AG09309 (cell line): ENCODE measurements at places on chromosomes 6 and 20.

DNA sequence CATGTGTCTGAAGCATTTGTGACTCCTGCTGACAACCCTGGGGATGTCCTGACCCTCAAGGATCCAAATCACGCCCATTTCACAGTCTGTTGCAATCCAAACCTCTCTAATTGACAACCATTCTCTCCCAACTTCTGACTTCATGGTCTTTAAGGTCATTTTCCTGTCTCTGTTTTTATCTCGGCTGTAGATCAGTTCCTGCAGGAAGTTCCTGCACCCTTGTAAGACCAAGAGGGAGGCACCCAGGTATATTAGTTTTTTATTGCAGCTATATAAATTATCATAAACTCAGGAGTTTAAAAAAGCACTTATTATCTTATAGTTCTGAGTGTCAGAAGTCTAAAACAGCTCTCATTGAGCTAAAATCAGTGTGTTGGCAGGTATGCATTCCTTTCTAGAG is 166.8 kb downstream of the BTBD3 start:
- no peak for DNase-seq

DNA sequence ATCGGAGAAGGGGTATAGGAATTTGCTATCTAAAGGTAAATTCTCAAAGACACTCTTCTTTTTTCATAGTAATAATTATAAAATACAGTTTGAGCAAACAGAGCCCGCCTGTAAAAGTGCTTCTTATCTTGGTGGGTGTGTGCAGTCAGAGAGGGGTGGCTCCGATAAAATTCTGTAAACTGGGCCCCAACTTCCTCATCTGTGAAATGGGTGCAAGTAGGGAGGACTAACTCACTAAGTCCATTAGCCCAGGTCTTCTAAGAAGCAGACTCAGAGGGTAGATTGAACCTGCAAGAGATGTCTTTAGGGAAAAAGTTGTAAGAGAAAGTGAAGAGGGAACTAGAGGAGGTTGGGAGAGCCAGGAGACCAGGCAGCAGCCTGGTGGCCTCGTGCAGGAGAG is 245.8 kb upstream of the RREB1 start:
- DNase-seq: no peak

DNA sequence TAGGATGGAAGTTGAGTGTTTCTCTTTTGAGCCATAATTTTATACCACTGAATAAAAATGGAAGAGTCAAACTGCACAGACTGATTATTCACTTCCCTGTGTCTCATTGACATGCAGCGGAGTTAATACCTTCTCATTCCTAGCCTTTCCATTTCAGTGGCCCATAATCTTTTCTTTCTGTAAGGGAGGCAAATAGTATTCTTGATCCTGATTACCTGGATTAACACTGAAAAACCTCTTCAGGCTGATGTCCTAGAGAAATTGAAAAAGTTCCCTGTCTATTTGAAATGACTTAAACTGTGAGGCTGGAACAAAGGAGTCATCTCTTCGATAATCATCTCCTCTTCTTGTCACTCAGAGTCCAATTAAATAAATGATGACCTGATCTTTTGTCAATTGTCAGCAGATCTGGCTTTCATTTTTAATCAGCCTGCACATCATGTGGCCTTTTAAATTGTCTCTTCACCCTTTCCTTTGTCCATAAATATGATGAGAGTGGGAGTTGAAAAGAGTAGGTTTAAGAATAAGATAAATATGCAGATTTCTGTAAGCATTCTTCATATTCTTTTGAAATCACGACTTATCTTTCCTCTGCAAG is 713.0 kb downstream of the EPM2A start:
- DNase-seq: no peak

GRCh38 chr6:170050591-170051041 is 240.3 kb downstream of the DLL1 start:
- DNase-seq: no peak

GRCh38 chr6:151012321-151013294 is 147.1 kb downstream of the MTHFD1L start:
- DNase-seq: no peak

DNA sequence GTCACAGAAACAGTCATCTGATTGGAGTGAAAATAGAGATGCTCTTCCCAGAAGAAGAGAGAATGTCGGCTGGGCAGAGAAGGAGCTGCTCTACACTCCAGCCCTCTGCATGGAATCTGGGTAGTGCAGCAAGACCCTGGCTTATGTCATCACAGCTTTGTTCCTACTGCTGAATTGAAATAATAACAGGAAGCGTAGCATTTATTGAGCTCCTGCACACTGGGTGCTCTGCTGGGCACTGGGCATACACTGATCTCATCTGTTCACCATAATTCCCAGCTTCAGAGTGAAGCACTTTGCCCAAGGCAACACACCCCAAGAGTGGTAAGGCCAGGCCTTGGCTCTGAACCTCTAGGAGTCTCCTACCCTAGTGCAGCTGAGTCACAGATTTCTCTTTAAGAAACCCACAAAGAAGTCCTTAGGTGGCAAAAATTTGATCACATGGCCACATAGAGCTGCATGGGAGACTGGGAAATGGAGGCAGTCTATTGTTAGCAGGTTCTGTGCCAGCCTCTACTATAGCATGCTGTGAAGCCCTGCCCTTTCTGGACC is 3.9 kb upstream of the SDCBP2 start:
- no peak for DNase-seq

DNA sequence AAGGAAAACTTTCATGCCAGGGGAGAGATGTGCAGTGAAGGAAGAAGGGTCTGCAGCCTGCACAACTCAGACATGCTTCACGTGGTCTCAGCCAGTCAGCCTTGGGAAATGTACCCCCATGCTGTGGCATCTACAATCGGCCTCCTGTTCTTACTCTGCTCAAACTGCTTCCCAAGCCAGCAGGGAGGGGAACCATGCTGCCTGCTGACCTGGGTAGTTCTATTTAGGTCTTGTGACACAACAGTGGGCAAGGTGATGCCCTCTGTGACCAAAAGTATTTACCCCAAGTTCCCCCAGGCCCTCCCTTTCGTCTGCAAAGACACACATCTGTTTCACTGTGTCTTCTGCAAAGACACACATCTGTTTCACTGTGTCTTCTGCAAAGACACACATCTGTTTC is 106.9 kb downstream of the SLC23A2 start:
- no peak for DNase-seq

- DNase-seq: no peak
These were observed 12.4 kb upstream of the DEK start for GRCh38 chr6:18276610-18277236.

GRCh38 chr6:12522347-12522746 is 194.2 kb upstream of the PHACTR1 start:
- DNase-seq: no peak

- no peak for DNase-seq
These were observed 195.5 kb downstream of the EPM2A start for GRCh38 chr6:145539831-145540230.

- no peak for DNase-seq
These were observed 12.1 kb downstream of the SYNGAP1 start for GRCh38 chr6:33431880-33432541.

- no peak for DNase-seq
These were observed 398.7 kb upstream of the MARCKS start for GRCh38 chr6:113458368-113459010.

DNA sequence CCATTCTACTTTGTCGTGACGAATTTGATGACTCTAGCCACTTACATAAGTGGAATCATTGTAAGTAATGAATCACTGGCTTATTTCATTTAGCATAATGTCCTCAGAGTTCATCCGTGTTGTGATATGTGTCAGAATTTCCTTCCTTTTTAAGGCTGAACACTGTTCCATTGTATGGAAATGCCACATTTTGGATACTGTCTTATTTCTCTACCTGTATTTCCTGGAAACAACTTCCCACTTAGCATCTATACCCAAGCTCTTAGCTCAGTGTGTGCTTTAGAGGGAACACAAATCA is 28.8 kb upstream of the GGTLC1 start:
- DNase-seq: no peak

DNA sequence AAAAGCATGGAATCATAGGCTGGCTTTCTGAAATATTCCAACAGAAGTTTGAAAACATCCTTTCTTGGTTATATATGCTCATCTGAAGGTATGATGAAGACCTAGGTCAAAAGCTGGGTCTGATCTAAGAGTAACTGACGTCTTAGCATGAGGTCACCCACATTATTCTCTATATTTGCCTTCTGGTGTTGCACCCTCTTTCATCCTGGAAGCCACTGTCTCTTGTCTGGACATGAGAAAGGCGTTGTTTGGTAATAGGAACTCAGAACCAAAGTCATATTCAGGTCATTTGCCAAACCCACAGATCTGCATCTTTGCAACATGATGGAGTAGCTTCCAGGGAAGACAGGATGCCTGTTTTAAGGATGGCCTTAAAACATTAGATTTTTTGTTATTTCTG is 17.6 kb downstream of the GABRR1 start:
- no peak for DNase-seq

GRCh38 chr6:33592595-33593413 is 12.7 kb upstream of the BAK1 start:
- DNase-seq: no peak

GRCh38 chr6:163730246-163731210 is 316.0 kb downstream of the QKI start:
- DNase-seq: no peak

GRCh38 chr6:162074641-162075275 is 652.8 kb downstream of the PRKN start:
- DNase-seq: no peak

- DNase-seq: no peak
These were observed 453.1 kb upstream of the SLC35B3 start for GRCh38 chr6:8888468-8888867.

- no peak for DNase-seq
These were observed 58.5 kb downstream of the BAK1 start for GRCh38 chr6:33521489-33522091.

DNA sequence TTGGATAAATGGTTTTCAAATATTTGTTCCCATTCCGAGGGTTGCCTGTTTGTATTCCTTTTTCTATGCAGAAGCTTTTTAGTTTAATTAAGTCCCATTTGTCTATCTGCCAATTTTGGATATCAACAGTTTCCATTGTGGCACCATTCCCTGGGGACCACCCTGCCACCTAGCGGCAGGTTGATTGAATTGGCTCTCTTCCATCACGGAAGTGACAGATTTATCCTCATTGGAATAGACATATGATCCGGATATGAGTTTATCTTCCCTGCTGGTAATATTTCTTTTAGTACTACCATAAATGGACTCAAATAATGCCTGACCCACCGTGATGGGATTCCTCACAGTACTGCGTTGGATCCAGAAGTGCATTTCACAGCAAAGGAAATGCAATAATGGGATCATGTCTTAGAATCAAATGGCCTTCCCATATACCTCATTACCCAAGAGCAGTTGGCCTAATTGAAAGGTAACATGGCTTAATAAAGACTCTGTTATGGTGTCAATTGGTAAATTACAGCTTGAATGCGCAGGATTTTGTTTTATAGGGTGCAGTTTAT is 327.0 kb downstream of the BMP2 start:
- no peak for DNase-seq

GRCh38 chr6:38720295-38720694 is 5.2 kb downstream of the DNAH8 start:
- no peak for DNase-seq

GRCh38 chr6:108497883-108498282 is 62.8 kb upstream of the FOXO3 start:
- DNase-seq: no peak

DNA sequence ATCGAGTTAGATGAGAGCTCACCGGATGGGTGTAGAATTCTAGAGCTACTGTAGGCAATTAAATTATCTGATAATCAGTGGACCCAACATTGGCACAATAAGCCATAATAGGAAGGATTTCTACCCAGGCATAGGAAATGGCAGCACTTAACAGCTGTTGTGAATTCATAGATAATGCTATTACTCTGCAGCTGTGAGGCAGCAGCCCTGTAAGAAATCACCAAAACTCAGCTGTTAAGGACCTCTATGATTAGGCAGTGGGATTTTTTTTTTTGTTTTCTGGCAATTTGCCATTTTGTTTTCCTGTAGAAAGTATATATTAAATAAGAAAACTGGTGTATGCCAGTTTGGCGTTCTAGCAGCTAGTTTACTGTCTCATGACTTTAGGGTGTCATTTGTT is 609.1 kb upstream of the SLC35B3 start:
- DNase-seq: no peak

GRCh38 chr6:141153563-141153962 is 979.2 kb upstream of the GJE1 start:
- no peak for DNase-seq

GRCh38 chr6:36977470-36977941 is 8.5 kb downstream of the MTCH1 start:
- DNase-seq: no peak

DNA sequence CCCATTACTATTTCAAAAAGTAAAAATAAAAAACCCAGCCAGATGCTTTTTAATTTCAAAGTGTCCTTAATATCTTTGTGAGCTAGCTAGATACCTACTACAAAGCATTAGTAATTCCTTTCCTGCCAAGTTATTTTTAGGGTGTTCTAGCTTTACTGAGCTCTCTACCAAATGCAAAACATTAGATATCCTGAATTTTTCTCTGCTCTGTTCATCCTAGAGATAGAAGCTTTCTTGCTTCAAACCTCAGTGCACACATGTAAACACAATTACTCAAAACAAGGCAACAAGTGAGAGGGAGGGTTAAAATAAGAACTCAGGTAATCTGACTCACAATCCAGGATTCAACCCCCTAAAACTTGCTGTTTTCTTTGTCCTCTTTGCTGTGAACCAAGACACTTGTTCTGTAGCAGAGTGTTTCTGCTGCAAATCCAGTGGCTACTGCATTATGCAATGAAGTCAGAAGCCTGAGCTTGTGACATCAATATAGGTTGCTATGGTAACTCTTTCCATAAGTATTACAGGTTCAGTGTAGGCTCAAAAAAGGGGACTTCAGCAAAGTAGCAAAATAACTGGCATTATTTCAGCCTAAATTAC is 72.6 kb upstream of the STXBP5 start:
- DNase-seq: no peak

DNA sequence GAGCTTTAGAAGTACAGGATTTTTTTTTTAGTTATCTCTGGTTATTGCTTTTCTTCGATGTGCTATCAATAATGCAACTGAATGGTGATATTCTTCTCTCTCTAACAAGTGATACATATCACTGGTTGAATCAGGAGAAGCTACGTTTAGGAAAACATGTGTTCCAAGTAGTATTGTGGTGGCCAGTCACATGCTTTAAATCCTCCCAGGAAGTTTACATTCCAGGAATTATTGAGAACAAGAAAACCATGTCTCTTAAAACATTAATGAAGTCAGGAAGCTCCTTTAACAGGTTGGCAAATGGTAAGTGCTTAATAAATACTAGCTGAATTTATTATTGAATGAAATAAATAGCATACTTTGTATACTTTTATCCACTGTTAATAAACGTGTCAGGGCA is 371.1 kb downstream of the BCKDHB start:
- DNase-seq: no peak

GRCh38 chr6:76839505-76839904 is 623.8 kb downstream of the HTR1B start:
- no peak for DNase-seq

- no peak for DNase-seq
These were observed 68.2 kb downstream of the TOX2 start for GRCh38 chr20:43982886-43983285.
